ENCODE measurements at places on chromosomes 7 and 10. TPM values are rescaled to one million over a fixed set of nuclear protein-coding genes. Genes with fewer than 3 reads are reported as not detected.

STRIP2 gene
- 14.8 TPM for total RNA-seq

PIP gene
- not detected for total RNA-seq

TMEM213 gene
- not detected for total RNA-seq

GIMAP7 gene
- not detected for total RNA-seq

CALD1 gene
- total RNA-seq, result 609 TPM

SPDYE5 gene
- total RNA-seq, result 0.12 TPM

CPEB3 gene
- total RNA-seq, result 0.55 TPM

NPFFR1 gene
- total RNA-seq, result not detected

SFRP5 gene
- total RNA-seq, result not detected

FAM13C gene
- 0.50 TPM for total RNA-seq

DGKI gene
- 2.9 TPM for total RNA-seq

NME8 gene
- total RNA-seq, result not detected

SPDYE16 gene
- 0.12 TPM for total RNA-seq

CXCL12 gene
- total RNA-seq, result 16.2 TPM

FOXP2 gene
- 6.6 TPM for total RNA-seq

C10orf71 gene
- not detected for total RNA-seq

ZNF365 gene
- total RNA-seq, result 9.0 TPM

ITPRID1 gene
- total RNA-seq, result not detected

PILRA gene
- 0.12 TPM for total RNA-seq

SAP25 gene
- total RNA-seq, result not detected

GRB10 gene
- total RNA-seq, result 60.1 TPM

SCART1 gene
- 4.2 TPM for total RNA-seq

PRSS37 gene
- total RNA-seq, result not detected

RSPH10B gene
- 0.37 TPM for total RNA-seq

SKIDA1 gene
- total RNA-seq, result 1.1 TPM

FFAR4 gene
- total RNA-seq, result not detected

FAM185A gene
- 11.6 TPM for total RNA-seq

NEURL1 gene
- total RNA-seq, result 1.00 TPM

AKR1E2 gene
- 24.9 TPM for total RNA-seq

EVX1 gene
- not detected for total RNA-seq

CHST3 gene
- 27.9 TPM for total RNA-seq

HTRA1 gene
- total RNA-seq, result 44.5 TPM

CDK1 gene
- total RNA-seq, result 98.9 TPM

PRDX3 gene
- total RNA-seq, result 245 TPM

MORN4 gene
- total RNA-seq, result 5.0 TPM

AGR2 gene
- total RNA-seq, result under 0.01 TPM

WNT8B gene
- not detected for total RNA-seq

CAMK2B gene
- total RNA-seq, result not detected

CFAP58 gene
- 1.00 TPM for total RNA-seq

UBTD1 gene
- 31.2 TPM for total RNA-seq

SLC16A12 gene
- total RNA-seq, result under 0.01 TPM

TEX36 gene
- not detected for total RNA-seq

SEMA3D gene
- total RNA-seq, result 13.4 TPM

MMD2 gene
- total RNA-seq, result not detected

PKD1L1 gene
- under 0.01 TPM for total RNA-seq

DNAH11 gene
- under 0.01 TPM for total RNA-seq

HIBADH gene
- 81.4 TPM for total RNA-seq

OR13A1 gene
- not detected for total RNA-seq

KNDC1 gene
- 3.2 TPM for total RNA-seq

AMPH gene
- total RNA-seq, result 1.5 TPM

UPK3B gene
- not detected for total RNA-seq

LIPN gene
- not detected for total RNA-seq

All from uterine smooth muscle cell (primary cell).